H54 (cell line): ENCODE measurements at places on chromosomes 11 and 22.

DNA sequence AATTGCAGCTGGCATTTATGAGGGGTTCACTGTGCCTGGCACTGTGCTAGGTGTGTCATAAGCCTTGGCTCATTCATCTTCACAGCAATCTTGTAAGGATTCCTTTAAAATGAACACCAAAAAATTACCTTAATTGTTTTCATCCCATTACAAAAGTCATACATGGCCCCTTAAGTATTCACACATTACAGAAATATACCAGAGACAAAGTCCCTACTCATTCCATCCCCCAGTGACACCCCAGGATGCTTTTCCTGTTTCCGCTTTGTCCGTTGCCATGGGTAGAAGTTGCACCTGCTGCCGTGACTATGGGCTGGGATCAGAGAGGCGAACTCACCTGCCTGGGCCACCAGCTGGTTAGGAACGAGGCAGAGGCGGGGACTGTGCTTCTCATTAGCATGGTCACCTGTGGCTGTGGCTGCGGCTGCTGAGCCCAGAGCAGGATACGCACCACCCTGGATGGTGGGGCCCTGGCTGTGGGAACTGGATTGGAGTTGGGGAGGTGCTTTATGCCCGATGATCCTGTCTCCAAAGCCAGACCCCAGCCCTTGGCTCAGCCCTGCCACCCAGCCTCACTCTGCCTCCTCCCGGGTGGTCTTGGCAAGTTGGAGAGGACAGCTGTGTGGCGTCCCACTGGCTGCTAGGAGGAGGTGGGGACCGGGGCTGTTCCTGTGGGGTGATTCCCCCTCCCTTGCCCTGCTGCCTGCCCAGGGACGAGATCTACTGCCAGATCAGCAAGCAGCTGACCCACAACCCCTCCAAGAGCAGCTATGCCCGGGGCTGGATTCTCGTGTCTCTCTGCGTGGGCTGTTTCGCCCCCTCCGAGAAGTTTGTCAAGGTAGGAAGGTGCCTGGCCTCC is 60.8 kb downstream of the MYO7A start:
- DNase-seq = no peak

DNA sequence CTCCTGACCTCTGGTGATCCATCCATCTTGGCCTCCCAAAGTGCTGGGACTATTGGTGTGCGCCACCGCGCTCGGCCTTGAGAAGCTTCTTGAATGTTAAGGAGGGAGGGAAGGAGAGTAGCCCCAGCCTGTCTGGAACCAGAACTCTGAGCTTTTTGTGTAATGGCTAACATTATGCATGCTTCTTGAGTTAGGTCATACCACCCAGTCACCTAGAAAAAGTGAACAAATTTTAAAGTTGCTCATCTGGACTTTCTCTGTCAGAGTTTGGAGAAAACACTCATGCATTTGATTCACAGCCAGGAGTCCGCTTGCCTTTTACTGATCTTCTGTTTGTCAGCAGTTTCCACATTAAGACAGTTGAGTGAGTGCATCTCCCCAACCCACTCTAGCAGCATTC is 82.1 kb downstream of the PPP6R3 start:
- DNase-seq = peak; percentile 44

DNA sequence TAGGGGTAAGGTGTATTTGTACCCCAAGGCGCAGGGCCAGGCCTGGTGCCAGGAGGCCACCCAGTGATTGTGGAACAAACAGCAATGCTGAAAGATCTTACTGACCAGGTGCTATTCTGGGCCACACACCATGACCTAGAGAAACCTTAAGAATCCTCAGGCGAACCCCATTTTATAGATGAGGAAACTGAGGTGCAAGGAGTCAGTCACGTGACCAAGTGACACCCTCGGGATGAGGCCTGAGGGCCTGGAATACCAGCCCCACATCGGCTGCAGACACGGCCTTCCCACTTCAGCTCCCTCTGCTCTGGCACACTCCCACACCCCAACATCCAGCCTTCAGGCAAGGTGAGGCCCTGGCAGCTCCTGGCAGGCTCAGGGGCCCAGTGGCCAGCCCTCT is 13.1 kb downstream of the CABP7 start:
- no peak for DNase-seq

GRCh38 chr11:116225784-116226585 is 546.8 kb downstream of the BUD13 start:
- DNase-seq = no peak

- no peak for DNase-seq
Observed at GRCh38 chr22:45205276-45205925, 35.3 kb downstream of the KIAA0930 start.

DNA sequence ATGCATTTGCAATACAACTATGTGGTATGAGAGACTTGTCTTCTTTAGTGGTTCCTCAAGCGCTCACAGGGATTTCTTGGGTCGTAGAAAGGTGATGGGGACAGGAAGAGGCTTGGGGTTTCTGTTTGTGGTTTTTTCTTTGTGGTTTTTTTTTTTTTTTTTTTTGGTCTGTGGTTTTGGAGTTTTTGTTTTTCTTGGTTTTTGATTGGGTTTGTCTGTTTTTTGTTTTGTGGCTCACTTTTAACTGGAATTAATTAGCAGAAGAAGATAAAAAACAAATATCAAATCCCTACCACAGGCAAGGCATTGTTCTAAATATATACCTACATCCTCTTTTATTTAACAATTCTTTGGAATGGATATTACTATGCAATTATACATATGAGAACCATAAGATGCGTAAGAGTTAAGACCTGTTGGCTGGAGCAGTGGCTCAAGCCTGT is 5.5 kb downstream of the TTC28 start:
- peak; percentile 9 for DNase-seq

- DNase-seq = no peak
Observed at GRCh38 chr22:48613566-48614200, 1214.0 kb downstream of the BRD1 start.

GRCh38 chr11:63240791-63241379 is 2.5 kb downstream of the SLC22A25 start:
- no peak for DNase-seq

GRCh38 chr11:122304306-122304705 is 188.3 kb upstream of the BLID start:
- DNase-seq = no peak

- DNase-seq = no peak
Observed at GRCh38 chr11:87020764-87021365, 16.9 kb upstream of the TMEM135 start.

DNA sequence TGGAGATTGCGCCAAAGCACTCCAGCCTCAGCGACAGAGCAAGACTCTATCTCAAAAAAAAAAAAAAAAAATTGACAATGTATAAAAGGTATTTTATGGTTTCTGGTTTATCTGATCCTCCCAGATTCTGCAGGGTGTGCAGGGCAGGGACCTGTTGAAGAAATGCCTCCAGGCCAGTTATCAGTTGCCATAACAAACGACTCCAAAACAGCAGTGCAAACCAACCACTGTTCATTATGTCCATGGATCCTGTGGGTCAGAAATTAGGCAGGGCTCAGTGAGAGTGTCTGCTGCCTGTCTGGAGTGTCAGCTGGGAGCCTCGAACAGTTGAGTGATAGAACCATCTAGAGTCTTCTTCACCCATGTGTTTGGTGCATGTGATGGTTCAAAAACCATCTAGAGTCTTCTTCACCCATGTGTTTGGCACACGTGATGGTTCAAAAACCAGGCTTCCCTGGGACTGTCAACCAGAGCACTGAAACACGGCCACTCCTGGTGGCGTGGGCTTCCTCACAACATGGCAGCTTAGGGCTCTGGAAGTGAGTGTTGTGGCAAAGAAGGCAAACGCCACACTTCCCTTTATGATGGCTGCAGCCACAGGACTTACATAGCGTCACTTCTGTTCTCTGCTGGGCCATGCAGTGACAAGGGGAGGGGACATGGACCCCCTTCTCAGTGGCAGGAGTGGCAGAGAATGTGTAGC is 115.1 kb upstream of the CRYBB3 start:
- DNase-seq = no peak

DNA sequence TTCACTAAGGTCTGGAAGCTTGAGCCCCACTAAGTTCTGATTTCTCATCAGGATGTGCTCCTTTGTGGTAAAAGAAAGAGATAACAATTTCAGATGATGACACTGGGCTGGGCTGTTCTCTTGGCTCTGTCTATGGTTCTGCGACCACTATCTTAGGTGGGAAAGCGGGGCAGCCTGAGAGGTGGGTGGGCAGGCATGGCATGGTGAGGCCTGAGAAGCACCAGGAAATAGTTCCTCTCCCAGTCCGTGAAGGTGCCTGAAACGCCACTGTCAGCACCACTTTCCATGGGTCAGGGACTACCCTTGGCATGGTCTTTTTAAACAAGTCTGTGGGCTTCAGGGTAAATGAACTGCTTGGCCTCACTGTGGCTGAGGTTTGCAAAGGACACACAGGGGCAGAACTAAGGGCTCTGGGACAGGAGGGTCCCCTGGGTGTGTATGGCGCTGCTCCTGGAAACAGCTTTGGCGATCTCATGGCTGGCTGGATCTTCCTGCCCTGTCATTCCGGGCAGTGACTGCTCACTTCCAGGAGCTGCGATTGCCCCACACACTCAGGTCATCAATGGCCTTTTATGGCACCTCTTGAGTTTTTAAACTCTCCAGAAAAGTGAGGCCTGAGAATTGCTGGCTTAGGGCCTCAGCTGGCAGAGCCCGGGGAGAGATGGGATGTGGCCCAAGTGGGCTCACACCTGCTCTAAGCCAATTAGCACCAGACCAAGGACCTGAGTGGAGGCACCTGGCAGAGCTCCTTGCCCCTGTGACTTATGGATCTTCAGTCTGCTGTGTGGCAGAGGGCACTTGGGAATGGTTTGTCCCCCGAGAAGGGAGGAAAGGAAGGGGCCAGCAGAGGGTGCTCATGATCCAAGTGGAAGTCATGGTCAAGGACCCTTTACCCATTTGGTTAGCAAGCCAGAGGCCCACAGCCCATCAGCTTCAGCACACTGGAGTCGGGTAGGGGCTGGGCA is 55.6 kb upstream of the LYVE1 start:
- DNase-seq = peak; percentile 17

GRCh38 chr22:49929211-49929979 is 11.0 kb downstream of the CRELD2 start:
- DNase-seq = peak; percentile 69

GRCh38 chr22:19798891-19799293 is 38.3 kb downstream of the TBX1 start:
- no peak for DNase-seq

GRCh38 chr11:93287434-93287833 is 43.1 kb upstream of the DEUP1 start:
- no peak for DNase-seq

GRCh38 chr11:125679397-125679796 is 1.2 kb downstream of the ACRV1 start:
- DNase-seq = no peak

DNA sequence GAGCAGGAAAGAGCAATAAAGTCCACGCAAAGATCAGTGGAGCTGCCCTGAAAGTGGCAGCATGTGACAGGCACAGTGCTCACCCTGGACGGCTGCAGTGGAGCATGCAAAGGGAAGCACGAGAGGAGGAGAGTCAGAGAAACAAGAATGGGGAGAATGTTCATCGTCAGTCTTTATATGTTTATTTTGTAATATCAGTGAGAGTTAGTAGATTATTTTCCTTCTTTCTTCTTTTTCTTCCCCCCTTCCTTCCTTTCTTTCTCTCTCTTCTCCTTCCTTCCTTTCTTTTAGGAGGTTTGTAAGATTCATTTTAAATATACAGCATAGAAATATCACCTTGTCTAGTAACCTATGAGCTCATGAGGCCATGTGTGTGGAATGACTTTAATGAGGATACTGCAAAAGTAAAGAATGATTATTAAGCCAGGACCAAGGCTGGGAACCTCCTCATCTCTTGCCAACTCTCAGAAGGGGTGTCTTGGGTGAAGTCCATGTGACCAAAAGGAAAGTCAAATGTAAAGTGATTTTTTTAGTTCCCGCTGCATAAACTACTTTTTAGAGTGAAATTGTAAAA is 321.1 kb downstream of the AASDHPPT start:
- no peak for DNase-seq

DNA sequence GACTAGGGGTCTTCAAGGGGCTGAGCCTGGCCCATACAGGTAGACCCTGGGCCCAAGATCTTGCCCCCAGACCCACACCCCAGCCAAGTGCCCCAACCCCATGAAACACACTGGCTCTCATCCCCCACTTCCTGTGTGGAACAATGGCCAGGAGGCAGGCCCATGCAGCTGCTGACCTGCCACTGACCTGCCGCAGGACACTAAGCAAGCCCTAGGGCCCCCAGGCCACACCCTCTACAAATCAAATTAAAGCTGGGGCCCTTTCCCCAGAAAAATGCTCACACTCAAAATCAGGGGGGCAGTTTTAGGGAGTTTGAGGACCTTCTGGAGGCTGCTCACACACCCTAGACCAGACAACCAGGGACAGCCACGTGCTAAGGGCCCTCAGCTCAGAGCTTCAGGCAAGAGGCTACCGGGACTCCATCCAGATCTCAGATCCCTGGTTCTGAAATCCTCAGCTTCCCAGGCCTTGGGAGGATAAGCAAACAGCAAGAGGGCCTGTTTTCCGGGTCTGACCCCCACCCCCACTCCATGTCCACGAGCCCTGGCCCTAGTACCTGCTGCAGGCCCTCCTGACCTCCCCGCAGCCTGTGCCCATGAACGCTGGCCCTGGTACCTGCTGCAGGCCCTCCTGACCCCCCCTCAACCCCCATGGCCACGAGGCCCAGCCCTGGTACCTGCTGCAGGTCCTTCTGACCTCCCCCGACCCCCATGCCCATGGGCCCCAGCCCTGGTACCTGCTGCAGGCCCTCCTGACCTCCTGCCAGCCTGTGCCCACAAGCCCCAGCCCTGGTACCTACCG is 10.0 kb downstream of the CARD10 start:
- DNase-seq = no peak

DNA sequence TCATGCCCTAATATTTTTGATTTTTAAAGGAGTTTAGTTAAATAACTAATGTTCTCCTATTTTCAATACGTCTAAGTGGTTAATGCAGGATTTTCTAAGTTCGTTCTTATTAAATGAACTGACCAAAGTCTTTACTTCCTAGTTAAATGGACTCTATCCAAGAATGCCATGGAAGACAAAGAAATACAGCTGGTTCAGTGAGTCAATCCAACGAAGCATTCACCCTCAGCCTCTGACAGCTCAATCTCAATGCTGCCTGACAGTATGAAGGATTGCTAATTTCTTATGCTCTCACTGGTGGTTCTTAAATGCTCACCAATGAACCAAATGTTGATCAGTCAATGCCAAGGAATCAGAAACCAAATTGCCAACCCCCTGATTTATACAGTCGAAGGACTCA is 219.4 kb downstream of the CADM1 start:
- no peak for DNase-seq

GRCh38 chr22:20843501-20843900 is 15.1 kb downstream of the PI4KA start:
- DNase-seq = no peak

DNA sequence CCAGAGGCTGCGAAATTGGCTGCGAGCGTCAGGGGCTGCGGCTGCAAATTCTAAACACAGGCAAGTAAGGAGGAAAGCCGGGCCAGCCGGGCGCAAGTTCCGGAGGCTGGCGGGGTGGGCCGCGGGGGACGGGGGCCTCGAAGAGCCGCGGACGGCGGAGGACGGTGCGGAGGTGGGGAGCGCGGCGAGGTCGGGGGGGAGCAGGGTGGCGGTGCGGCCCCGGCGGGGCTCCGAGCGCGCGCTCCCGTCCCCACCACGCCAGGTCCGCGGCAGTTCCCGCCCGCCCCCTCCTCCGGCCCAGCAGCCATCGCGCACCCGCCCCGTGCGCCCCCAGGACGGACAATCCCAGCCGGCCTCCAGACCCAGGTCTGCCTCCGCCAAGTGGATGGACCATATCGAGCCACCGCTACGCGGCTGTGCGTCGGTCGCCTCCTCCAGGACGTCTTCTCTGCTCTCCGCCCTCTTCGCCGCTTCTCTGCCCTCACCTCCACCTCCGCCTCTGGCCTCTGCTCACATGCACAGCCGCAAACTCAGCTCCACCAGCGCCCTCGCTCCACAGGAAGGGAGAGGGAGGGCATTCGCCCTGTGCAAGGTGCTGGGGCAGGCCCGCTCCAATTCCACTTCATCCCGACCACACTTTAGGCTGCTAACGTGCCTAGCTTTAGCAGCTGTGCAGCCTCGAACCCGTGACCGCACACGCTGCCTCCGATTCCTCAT is 7.2 kb downstream of the ELFN2 start:
- no peak for DNase-seq
